ENCODE measurements at places on chromosomes 7 and 10.

GRCh38 chr10:67788028-67788886 lies 49.7 kb downstream of the DNAJC12 start:
- no peak for DNase-seq

- DNase-seq: no peak
Observed at GRCh38 chr10:70331486-70332268, 47.9 kb upstream of the NPFFR1 start.

DNA sequence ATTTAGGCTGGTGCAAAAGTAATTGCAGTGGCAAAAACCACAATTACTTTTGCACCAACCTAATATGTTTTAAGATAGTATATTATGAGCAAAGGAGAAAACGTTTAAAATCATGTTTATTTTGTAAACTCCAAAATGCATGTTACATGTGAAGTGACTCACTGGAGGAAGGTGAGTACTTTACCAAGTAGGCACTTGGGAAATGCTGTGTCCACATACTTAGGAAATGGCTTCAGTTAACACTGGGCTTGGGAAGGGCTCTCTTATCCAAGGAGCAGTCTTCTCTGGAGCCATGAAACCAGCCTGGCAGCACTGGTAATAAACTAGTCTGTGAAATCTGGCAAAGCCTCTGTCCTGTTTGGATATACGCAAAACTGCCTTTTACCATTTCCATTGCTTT lies 4.4 kb downstream of the RPS24 start:
- DNase-seq: no peak

DNA sequence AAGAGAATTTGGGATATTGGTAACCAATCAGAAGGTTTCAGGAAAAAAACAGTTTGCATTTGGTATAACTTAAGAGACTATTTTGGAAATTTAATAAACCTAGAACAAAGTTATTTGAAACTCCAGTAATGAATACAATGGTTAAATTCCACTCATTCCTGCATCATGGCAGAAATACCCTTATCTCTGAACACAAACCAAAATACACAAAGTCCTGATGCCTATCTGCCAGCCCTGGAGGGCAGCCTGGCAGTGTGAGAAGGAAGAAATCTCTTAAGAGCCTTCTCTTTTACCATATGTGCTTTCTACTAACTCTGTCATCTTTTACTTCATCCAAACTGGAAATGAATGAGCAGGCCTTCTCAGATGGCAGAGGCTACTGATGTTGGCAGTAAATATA lies 147.1 kb upstream of the LYZL1 start:
- DNase-seq: no peak

- DNase-seq: no peak
Observed at GRCh38 chr10:131155876-131156230, 155.7 kb downstream of the TCERG1L start.

GRCh38 chr7:4882169-4883032 lies 1.1 kb downstream of the RADIL start:
- no peak for DNase-seq

DNA sequence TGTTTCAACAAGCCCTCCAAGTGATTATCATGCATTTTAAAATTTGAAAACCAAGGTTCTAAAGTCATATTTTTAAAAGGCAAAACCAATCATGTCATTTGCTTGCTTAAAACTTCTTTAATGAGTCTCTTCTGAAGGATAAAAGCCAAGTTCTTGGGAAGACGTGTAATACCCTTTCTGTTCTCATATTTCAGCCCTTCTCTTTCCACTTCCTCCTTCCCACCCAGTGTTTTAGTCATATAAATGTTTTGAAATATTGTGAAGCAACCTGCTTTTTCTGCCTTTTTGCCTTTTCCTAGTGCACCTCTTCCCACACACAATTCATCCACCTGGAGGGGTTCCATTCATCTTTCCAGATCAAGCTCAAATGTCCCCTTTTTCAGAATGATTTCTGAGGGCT lies 211.1 kb upstream of the LRRTM3 start:
- no peak for DNase-seq

GRCh38 chr7:134364619-134365037 lies 47.9 kb upstream of the SLC35B4 start:
- no peak for DNase-seq

- DNase-seq: no peak
Observed at GRCh38 chr10:79380125-79380945, 33.1 kb downstream of the PPIF start.

- no peak for DNase-seq
Observed at GRCh38 chr10:6659451-6659850, 79.4 kb upstream of the PRKCQ start.

- no peak for DNase-seq
Observed at GRCh38 chr10:24898501-24898900, 53.9 kb downstream of the PRTFDC1 start.

- no peak for DNase-seq
Observed at GRCh38 chr10:78225594-78225993, 191.9 kb downstream of the RPS24 start.

DNA sequence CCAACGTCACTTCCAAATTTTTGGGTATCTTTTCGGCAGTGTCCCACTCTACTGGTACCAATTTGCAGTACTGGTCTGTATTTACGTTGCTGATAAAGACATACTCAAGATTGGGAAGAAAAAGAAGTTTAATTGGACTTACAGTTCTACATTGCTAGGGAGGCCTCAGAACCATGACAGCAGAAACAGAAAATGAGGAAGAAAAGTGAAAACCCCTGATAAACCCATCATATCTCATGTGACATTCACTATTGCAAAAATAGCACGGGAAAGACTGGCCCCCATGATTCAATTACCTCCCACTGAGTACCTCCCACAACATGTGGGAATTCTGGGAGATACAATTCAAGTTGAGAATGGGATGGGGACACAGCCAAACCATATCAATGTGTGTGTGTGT lies 364.0 kb upstream of the KCND2 start:
- no peak for DNase-seq

DNA sequence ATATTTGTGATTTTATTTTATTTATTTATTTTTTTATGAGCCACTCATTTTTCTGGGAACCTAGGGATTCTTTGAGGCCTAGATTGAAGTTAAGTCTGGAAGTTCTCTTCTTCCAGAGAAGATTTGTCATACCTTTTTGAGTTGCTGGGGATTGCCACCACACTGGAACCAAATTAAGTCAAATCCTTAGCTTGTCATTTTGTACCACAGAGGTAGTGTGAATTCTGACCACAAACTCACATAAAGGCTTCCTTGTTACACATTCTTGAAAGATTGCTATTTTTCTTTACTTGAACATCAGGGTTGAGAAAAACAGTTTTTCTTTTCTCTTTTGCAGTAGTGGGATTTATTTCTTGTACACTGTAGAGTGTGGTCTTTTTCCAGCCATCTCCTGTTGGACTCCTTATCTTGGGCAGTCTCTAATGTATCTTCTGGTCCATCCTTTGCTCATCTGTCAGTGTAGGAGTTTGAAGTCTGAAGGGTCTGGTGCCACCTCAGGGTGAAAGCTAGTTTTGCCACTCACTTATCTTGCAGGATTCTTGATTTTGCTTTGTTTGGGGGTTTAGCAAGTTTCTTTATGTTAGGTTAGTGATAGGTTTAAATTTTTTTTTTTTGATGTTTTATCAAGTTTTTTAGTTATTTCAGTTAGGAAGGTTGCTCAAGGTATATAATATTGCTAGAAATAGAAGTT lies 24.8 kb downstream of the PCBD1 start:
- DNase-seq: no peak

DNA sequence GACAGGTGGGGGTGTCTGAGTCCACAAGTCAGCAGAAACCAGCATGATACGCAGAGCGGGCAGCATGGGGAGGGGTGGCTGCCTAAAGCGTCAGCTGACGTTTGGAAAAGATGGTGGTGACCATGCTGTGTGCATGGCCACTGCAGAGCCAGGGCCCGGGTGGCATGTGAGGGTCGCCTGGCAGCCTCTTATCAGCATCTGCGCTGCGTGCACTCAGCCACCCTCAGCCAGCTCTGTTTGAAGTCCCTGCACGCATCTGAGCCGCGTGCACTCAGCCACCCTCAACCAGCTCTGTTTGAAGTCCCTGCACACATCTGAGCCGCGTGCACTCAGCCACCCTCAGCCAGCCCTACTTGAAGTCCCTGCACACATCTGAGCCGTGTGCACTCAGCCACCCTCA lies 61.5 kb downstream of the WDR37 start:
- DNase-seq: no peak

- DNase-seq: no peak
Observed at GRCh38 chr10:33859319-33860022, 525.0 kb upstream of the NRP1 start.

- no peak for DNase-seq
Observed at GRCh38 chr10:22501863-22502262, 156.6 kb downstream of the SPAG6 start.

DNA sequence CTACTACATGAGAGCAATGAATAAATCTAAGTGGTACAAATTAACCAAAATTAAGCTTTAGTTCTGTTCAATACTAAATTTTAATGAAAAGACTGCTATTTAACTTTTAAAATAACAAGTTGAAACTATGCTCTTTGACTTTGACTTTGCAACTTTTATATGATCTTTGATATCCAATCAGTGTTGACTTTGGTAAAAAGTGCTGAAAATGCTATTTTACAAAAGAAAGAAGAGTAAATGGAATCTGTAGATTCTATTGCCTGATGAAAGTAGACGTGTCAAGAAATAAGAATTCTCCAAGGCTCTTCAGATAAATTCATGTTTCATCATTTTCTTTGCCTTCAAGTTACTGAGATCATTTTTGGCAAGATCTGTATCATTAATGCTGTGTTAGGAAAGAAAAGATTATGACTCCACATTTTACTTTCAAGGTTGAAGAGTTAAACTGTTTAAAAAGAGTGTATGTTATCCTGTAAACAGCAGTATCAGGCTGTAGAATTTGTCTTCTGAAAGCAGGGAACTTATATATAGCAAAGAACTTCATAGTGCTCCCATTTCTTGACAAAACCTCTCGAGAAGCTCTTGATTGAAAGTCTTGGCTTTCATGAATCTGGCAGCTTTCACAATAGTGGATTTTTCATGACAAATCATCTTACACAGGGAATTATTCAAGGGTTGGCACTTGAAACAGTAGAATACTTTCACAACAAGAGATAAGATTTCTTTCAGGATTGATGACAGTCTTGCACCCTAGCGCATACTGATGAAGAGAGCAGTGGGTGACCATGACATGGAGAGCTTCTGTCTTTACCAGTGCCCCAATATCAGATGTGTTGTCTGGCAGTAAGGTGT lies 72.1 kb downstream of the PTEN start:
- no peak for DNase-seq

- no peak for DNase-seq
Observed at GRCh38 chr10:85594239-85594638, 772.4 kb downstream of the GRID1 start.

GRCh38 chr10:132586739-132587138 lies 49.2 kb downstream of the INPP5A start:
- no peak for DNase-seq

DNA sequence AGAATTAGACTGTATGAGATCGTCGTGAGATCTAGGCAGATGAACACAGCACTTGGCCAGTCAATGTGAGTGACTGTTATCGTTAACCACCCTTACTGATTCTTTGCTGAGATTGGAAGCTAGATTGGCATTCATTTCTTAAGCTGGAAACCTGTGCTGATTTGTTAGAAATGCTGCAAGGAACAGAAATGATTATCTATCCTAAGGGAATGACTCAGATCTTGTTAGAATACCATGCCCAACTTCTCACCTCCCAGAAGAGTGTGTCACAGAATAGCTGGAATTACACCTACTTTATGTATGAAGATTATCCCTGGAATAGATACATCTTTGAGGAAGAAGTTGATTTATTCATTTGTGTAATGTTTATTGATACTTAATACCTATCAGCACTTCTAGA lies 275.2 kb downstream of the AUTS2 start:
- no peak for DNase-seq

GRCh38 chr10:60235001-60235400 lies 154.7 kb downstream of the ANK3 start:
- no peak for DNase-seq

DNA sequence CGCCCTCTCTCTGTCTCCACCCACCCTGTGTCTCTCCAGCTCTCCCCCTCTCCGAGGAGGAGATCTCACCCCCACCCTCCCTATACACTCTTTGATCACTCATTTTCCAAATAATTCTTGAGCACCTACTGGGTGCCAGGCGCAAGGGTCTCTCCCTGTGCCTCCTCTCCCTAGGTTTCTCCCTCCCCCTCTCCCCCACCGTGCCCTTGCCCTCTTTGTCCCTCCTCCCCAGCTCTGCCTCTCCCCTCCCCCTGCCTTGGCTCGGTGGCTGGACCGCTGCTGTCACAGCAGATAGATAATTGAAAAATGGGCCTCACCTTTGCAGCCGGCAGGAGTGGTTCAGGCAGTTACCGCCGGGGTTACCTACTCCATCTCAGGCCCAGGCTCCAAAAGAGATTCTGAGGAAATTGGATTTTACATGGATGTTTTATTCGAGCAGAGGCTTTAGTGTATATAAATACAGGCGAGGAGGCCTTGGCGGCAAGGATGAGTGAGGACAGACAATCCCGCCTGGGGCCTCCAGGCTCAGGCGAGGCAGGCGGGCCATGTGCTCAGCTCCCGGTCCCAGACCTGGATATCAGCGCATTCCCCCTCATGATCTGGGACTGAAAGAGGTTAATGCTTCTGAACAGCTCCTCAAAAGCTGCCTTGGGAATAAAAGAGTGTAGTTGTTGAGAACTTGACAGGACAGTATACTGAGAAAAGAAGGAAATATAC lies 60.8 kb upstream of the BTRC start:
- DNase-seq: no peak

GRCh38 chr7:150858236-150859197 lies 6.2 kb downstream of the AOC1 start:
- no peak for DNase-seq

DNA sequence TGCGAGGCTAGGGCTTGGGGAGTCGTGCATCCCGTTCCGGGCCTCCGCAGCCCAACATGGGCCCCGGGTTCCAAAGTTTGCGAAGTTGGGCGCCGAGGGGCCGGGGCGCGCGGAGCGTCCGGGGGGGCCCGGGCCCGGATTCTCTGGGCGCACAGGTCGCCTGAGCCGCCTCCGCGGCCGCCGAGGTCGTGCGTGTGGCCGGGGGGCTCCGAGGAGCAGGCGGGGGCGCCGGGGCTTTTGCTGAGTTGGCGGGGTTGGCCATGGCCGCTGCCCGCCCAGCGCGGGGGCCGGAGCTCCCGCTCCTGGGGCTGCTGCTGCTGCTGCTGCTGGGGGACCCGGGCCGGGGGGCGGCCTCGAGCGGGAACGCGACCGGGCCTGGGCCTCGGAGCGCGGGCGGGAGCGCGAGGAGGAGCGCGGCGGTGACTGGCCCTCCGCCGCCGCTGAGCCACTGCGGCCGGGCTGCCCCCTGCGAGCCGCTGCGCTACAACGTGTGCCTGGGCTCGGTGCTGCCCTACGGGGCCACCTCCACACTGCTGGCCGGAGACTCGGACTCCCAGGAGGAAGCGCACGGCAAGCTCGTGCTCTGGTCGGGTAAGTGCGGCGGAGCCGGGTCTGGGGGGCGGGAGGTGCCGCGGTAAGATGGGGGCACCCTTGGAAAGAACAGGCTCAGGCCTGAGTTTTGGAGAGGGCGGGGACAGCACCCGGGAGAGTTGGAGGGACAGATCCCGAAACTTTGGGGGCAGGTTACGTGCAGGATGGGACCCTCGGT lies 643 bp downstream of the SMO start:
- no peak for DNase-seq

All from NCI-H187 treated with DMSO at 0.1 percent for 48 hours (cell line).